ENCODE measurements at places on chromosomes 7 and 10.

GRCh38 chr7:105672801-105673200, 91.5 kb upstream of the EFCAB10 start:
- no peak for DNase-seq

DNA sequence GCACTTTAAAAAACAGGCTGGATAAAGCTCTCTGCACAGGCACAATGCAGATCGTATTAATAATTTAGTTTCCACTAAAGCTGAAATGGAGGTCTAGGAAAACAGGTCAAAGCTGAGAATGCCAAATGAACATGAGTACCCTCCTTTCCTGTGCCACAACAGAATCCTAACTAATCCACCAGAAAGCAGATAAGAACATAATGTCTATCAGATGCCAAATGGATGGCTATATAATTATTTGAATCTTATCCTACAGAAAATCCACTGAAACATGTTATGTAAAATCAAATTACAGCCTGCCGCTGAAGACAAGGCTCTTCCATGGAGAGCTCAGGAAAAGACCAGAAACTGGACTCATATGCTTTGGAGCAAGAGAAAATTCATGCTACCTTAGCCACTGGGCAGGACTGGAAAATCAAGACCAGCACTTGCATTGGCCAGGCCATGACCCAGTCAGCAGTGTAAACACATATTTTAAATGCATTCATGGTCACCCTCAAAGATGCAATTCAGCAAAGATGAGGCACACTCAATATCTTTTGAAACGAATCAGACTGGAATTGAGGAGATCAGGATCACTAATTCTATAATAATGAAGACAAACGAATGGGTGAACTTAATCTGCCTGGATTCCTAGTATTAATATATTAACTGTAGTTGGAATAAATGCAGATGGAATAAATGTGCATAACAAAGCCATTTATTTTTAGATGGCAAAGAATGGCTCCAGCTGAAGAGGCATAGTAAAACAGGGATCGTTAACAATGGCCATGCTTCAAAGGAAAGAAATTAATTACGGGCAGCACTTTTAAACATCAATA, 13.2 kb downstream of the ANK3 start:
- DNase-seq: no peak

DNA sequence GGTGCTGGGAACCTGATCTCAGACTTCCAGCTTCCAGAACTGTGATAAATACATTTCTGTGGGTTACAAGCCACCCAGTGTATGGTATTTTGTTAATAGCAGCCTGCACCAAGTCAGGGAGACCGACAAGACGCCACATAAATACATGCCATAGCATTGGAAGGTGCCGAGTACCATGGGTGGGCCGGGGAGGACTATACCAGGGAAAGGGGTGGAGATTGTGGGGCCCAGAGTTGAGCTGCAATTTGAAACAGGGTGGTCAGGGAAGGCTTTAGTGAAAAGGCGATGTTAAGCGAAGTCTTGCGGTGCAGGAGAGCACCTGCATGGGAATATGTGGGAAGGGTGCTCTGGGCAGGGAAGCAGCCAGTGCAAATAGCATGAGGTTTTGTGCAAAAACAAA, 88.9 kb upstream of the LRRC4 start:
- no peak for DNase-seq

- no peak for DNase-seq
These were observed 1097.3 kb downstream of the KCNMA1 start for GRCh38 chr10:76540331-76540730.

DNA sequence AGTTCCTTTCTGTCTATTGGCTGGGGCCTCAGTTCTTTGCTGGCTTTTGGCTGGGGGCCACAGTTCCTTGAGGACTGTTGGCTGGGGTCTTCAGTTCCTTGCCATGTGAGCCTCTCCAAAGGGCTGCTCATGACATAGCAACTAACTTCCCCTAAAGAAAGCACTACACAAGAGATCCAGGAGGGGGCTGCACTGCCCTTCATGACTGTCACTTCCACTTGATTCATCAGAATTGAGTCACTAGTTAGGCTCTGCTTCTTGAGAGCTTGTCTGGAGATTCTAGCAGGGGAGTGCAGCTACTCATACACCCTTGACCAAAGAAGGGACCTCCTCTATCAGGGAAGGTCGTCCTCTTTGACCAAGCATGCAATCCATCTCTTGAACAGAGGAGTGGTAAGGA, 38.0 kb upstream of the MKX start:
- peak; percentile 55 for DNase-seq

DNA sequence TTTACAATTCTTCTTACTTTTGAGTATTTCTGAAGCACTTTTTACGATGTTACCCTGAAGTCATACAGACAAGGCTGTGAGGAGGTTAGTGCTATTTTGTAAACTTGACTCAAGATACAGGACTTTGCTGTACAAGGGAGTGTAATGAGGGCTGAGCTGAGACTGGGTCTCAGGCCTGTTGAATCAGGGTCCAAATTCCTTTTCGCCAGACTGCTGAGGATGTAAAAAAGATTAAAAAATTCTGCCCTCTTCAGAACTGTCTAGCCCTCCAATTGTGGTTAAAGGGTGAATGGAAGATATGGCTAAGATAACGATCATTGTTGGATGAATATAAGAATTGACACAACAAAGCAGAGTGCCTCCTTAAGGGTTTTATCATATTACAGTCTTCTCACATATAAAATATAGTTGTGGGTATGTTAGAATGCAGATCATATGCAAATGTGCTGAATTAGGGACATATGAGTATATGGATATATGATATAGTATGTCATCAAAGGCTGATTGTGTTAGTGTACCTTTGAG, 165.4 kb downstream of the SUGCT start:
- DNase-seq: no peak

DNA sequence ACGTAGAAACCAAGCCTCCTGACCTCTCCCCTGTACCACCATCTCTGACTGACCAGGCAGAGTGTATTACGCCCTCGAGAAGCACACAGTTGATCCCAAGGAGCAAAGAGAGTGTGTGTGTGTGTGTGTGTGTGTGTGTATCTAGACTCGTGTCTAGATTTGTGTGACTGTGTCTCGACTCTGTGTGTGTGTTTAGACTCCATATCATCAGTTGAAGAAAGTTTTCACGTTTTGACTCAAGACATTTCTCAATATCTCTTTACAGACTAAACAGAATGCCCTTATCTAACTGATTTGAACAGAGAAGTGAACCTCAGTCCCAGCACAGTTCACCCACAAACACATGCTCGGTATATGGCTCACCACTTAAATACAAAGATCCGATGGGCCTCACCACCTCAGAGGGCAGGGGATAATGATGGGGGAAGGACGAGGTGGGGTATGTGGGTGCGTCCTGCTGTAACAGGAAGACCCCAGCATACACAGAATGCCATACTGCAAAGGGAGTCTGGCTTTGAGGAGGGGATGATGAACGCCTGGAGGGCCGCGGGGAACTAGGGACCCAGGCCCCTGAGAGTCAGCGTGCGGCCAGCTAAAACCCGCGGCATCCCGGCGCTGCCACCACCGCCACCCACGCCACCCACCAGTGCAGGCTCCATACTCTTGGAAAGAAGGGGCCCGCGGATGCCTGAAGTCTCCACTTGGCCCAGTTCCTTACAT, 780 bp downstream of the ALDH18A1 start:
- peak; percentile 12 for DNase-seq

DNA sequence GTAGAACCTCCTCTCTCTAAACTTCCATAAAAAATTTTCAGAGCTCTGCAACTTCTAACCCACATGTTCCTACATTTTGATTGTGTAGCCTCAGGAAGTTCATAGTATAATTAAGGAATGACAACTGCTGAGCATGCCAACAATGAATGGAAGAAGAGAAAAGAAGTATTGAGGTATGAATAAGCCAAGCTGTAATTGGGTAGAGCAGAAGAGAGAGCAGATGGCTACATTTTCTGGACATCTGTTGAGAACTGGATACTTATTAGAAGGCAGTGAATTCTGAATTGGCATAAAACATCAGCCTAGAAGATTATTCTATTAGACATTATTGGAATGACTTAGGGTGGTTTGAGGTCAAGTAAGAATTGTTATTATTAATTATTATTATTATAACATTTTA, 728.3 kb upstream of the PHF14 start:
- DNase-seq: no peak

DNA sequence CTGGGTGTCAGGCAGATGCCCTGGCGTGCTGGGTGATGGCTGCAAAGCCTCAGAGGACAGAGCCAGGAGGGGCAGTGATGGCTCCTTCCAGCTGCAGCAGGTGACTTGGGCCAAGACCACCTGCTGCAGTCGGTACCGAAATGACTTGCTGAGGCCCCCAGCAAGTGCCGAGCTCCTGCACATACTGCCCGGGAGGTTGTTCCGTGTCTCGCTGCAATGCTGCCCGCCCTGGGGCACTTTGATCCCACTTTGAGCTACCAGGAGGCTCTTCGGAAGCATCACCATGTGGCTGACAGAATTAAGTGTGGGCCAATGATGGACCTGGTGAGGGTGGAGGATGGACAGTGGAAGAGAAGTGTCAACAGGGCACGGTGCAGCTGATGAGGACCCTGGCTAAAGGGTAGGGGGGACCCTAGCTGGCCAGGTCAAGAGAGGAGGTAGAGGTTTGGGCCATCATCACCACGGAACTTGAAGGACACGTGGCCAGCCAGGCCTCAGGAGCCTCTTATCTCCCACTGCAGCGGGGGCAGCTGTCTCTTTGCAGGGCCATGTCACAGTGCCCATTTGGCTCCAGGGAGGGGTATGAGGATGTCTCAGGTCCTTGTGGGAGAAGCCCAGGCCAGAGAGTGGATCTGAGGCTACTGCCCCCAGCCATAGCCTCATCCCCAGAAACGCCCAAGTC, 51.1 kb upstream of the NANOS1 start:
- no peak for DNase-seq

- DNase-seq: peak; percentile 94
These were observed at the start of gene PANK1 for GRCh38 chr10:89644967-89645741. Gene PANK1, minus strand, starts transcription at chr10:89645242. Its CDS starts 351 bp downstream, at chr10:89644891.

GRCh38 chr7:88200789-88201188, 19.0 kb downstream of the SRI start:
- DNase-seq: no peak

- no peak for DNase-seq
These were observed 70.8 kb downstream of the LRRC17 start for GRCh38 chr7:102983602-102984001.

DNA sequence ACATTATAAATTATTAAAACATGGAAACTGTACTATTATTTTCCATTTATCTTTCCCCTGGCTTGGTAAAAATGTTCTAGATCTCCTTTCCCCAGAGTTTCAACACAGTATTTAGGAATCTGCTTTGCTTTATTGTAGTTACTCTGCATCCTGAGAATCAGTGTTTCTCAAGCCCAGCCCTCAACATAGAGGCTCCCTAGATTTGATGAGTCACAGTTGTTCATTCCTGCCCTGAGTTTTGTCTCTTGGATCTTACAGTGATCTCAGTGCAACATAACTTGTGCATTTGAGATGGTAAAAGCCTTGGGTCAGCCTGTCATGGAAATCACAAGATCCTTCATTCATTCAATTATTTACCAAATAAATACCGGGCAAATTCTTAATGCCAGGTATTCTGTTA, 63.0 kb downstream of the VAX1 start:
- DNase-seq: peak; percentile 52

GRCh38 chr7:159084069-159084801, 60.4 kb downstream of the VIPR2 start:
- no peak for DNase-seq
